ENCODE measurements at places on chromosomes 4 and X. TPM values are rescaled to one million over a fixed set of nuclear protein-coding genes. Genes with fewer than 3 reads are reported as not detected.
A peak's percentile ranks its signal among the peaks of the same experiment; 100 is the strongest.

The MAGEC1 gene
- total RNA-seq, result not detected

The NPY5R gene
- total RNA-seq, result not detected

GRCh38 chrX:43108828-43109227, 330.9 kb upstream of the PPP1R2C start:
- H3K36me3 ChIP-seq, result no peaks in the 10 kb centered on the region
- peaks cover 5% of the 10 kb centered on the region for H3K4me1 ChIP-seq
- DNase-seq, result no peak
- no peak overlapping the region for H3K4me3 ChIP-seq
- H3K27ac ChIP-seq, result no peak overlapping the region
- no peaks in the 10 kb centered on the region for H3K27me3 ChIP-seq

GRCh38 chrX:107753187-107753586, 22.4 kb downstream of the TSC22D3 start:
- H3K4me3 ChIP-seq, result no peak overlapping the region
- H3K27me3 ChIP-seq, result no peaks in the 10 kb centered on the region
- no peak overlapping the region for H3K27ac ChIP-seq
- no peak for DNase-seq

DNA sequence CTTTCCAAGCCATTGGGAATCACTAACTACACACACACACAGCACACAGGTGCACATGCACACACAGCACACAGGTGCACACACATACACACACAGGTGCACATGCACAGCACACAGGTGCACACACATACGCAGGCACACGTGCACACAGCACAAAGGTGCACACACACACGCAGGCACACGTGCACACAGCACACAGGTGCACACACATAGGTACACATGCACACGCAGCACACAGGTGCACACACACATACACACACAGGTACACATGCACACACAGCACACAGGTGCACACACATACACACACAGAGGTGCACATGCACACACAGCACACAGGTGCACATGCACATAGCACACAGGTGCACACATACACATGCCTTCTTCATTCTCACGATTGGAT, 80.9 kb downstream of the HMX1 start:
- H3K27me3 ChIP-seq, result no peaks in the 10 kb centered on the region
- no peak for DNase-seq
- H3K27ac ChIP-seq, result no peak overlapping the region
- H3K4me1 ChIP-seq, result no peaks in the 10 kb centered on the region

- no peak for DNase-seq
- no peak overlapping the region for H3K27ac ChIP-seq
- no peaks in the 10 kb centered on the region for H3K4me1 ChIP-seq
- H3K36me3 ChIP-seq, result no peaks in the 10 kb centered on the region
- no peak overlapping the region for H3K4me3 ChIP-seq
These were observed 684.5 kb downstream of the GRID2 start for GRCh38 chr4:92988301-92988700.

GRCh38 chr4:145815626-145816025, 123.0 kb downstream of the ZNF827 start:
- H3K4me3 ChIP-seq, result peak overlapping the region; percentile 61
- H3K4me1 ChIP-seq, result peaks cover 38% of the 10 kb centered on the region
- H3K36me3 ChIP-seq, result peaks cover 82% of the 10 kb centered on the region
- DNase-seq, result no peak
- peak overlapping the region; percentile 93 for H3K27ac ChIP-seq

DNA sequence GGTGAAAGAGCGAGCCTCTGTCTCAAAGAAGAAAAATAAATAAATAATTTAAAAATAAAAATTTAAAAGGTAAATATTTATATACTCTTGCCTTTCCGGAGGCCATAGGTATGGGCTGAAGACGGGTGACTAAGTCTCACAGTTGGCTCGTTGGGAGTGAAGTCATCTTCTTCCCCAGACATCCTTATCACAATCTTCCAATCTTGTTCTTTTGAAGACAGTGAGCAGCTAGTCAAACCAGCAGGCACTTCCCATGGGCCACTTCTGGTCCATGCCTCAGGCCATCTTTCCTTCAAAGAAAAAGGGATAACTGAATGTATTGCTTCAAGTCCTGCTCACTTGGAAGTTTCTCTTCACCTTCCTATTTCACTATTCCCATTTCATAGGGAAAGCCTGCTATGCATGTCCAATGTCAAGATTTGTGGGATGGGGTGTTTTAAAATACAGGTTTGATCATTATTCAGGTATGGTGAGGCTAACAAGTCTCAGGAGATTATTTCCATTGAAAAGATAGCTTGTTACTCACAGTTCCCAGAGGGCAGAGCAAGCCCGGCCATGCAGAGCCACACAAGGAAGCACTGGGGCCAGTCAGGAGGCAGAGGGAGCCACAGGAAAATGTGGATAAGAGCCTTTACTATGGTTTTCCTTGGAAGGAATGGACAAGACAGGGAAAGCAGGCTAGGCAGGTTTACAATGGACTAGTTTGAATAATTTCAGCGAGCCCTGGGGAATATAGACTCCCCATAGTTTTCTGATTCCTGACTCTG, 33.3 kb upstream of the VCX2 start:
- H3K27me3 ChIP-seq, result no peaks in the 10 kb centered on the region
- H3K4me1 ChIP-seq, result no peaks in the 10 kb centered on the region
- no peak overlapping the region for H3K4me3 ChIP-seq
- H3K36me3 ChIP-seq, result no peaks in the 10 kb centered on the region

DNA sequence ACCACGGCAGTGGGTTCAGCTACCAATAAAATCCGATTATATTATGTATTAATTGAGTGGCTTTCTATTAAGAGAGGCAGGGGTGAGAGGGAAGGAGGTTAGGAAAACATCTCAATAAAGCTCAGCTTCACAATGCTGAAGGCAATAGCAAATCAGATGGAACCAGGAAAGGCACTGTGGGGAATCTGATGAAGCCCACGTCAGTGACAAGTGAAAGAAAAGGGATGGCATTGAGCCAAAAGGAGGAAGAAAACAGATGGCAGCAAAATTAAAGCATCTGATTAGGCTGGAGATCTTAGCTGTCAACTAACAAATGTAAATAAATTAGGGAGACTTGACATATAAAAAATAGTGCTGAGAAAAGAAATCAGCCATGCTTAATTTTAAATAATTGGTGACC, 180.9 kb downstream of the RASL11B start:
- no peak for DNase-seq
- H3K27ac ChIP-seq, result no peak overlapping the region
- no peaks in the 10 kb centered on the region for H3K27me3 ChIP-seq
